Activated naive CD4-positive, alpha-beta T cell treated with Interleukin-2 at 50 U/mL for 16 hours (primary cell): ENCODE measurements at places on chromosomes 13 and 19.

DNA sequence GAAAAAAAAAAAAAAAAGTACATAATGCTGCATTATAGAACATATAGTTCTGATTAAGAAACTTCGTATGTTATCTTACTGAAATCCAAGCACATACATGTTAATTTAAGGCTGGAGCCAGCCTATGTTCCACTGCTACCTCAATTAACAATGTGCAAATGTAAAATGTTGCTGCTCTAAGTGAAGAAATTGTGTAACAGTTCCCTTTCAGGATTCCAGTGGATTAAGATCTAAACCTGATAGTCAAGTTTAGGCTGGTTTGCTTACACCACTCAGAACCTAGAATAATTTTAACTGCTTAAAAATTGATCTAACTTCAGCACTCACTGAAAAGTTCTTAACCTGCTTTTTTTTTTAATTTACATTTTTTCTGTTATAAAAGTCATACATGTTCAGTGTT is 4.2 kb downstream of the VPS36 start:
- DNase-seq: no peak

DNA sequence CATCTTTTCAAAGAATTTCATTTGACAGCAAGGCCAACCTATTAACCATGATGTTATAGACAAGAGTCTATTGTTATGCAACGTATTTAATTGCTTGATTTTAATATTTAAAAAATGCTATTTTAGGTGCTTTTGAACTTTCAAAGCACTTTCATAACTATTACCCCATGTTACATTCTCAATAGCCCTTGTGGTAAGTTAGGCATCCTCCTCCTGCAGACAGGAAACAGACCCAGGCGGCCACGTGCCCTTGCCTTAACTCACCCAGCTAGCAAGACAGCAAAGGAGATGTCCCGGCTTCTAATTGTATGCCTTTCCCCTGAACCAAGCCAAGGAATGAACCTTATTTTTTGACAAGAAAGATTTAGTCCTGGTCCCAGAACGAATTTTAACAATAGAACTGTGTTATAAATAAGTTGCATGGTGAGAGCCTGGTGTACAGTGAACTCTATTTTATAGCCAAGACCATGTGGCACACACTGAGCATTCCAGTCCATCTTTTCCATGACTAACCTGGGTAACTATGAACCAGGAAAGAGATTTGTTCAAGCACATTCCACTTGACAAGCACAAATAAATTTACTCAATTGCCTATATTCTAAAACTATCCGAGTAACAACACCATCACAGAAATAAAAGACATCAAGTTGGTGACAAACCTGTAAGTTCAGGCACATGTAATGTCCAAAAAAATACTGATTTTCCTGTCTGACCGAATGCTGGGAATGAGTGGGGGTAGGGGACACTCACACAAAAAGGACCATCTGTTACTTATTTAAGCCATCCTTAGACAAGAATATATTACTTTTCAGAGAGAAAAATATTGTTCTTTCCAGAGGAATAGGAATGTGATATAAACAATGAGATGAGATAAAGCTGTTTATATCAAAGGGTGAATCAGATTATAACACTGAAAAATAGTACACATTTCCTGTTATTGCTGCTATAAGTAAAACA is 163.0 kb downstream of the EFNB2 start:
- DNase-seq: no peak

- no peak for DNase-seq
These were observed 13.7 kb upstream of the SMARCA4 start for GRCh38 chr19:10946958-10947657.

- no peak for DNase-seq
These were observed 59.5 kb downstream of the KLF12 start for GRCh38 chr13:74074723-74075122.

DNA sequence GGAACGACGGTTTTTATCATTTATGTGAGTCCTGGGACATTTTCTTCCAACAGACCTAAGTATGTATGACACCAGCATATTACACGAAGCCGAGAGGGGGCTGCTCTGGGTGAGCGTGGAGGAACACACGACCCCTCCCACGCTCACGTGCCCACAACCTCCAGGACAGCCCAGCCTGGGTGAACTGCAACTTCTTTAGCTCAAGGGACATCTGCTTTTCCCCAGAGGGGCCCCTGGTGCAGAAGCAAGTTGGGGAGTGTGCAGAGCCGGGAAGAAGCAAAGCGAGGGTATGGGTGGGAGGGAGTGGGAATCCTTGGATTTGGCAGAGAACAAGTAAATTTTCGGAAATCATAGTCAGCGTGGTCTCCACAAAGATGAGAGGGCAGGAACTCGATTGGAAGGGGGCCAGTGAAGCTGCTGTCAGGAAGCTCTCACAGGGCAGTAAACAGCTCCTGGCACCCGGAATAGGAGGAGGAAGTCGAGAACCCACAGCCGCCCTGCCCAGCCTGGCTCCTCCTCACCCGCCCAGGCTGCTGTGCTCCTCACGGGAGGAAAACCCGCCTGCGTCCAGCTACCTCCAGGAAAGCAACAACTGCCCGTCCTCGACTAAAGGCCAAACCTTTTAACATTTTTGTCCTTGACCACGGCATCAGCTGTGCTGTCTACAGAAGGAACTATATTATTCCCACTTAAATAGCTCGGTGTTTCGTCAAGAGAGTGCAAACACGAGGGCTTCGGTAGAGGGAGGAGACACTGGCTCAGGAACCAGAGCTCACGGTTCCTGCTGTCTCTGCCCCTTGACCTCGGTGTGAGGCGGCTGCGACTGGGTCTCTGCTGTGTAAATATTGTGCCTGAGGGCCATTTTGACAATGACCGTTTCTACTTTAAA is 17.2 kb upstream of the CFAP97D2 start:
- DNase-seq: peak; percentile 30
